ENCODE measurements at places on chromosomes 3 and 15. TPM values are rescaled to one million over a fixed set of nuclear protein-coding genes. Genes with fewer than 3 reads are reported as not detected.

- no peak for DNase-seq
These were observed 42.3 kb upstream of the TMEM87A start for GRCh38 chr15:42315521-42315920.

ABTB1 gene
- 10.1 TPM for total RNA-seq

IL12A gene
- total RNA-seq: 0.34 TPM

DNA sequence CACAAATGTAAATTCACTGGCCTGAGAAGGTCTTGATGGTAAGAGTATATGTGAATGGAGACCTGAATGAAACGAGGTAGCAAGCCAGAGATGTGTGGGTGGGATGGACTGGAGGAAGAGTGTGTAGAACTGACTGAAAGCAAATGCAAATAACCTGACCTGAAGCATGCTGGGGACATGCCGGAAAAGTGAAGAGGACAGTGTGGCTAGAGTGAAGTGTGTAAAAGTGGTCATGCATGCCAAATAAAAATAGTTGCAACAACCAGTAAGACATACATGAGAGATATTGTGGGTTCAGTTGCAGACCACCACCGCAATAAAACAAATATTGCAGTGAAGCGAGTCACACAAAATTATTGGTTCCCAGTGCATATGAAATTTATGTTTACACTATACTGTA is 82.3 kb downstream of the LPP start:
- no peak for DNase-seq

- no peak for DNase-seq
These were observed 337.8 kb upstream of the DNAJC19 start for GRCh38 chr3:181327349-181327748.

DNA sequence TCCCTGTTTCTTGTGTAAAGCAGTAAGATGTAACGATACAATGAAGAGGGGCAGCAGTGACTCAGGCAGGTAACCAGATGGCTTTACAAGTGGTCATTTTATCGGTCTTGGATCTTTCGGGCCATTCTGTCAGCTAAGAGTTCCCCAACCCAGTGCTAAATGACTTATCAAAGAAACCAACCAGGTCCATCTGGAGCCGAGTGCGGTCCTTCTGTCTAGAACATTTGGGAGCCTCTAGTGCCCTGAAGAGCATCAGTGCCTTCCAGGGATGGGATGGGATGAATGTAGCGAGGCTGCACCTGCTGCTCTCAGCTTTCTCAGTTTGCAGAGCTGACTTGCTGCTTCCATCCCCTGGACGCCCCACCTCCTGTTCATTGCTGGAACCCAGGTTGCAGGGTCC is 131.7 kb upstream of the AGBL1 start:
- DNase-seq: no peak

DNA sequence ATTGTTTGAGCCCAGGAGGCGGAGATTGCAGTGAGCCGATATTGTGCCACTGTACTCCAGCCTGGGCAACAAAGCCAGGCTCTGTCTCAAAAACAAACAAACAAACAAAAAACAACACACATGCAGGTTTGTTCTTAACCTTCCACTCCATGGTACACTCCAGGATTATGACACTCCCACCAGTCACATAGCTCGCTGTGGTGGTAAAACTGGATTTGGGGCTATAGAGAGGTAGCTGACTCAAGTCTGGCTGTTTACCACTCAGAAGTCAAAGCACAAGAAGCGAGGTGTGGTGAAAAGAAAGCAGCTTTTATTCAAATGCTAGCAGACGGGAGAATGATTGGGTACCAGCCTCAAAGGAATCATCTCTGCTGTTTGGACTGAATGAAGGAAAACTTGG is 49.0 kb upstream of the SIAH2 start:
- DNase-seq: no peak

GOLGA8S gene
- total RNA-seq: not detected

DNA sequence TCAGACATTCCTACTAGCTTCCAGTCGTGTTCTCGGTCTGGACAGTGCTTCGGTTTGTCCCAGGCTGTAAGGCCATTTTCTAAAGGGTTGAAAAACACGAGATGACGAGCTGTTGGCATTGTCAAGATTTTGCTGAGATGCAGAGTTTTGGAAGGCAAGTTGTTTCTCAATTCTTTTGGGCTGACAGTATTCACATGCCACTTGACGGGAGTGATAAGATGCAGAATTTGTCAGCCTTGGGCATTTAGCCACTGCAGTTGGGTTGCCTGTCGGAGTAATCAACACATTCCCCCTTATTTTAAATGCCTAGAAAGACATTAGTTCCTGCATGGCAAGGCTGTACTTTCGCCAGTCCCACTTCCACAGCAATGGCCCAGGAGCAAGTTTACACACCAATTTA is 245.2 kb downstream of the NR1D2 start:
- no peak for DNase-seq

ACKR4 gene
- 0.43 TPM for total RNA-seq

- no peak for DNase-seq
These were observed 184.6 kb downstream of the GOLGA6L6 start for GRCh38 chr15:20356911-20357480.

DNA sequence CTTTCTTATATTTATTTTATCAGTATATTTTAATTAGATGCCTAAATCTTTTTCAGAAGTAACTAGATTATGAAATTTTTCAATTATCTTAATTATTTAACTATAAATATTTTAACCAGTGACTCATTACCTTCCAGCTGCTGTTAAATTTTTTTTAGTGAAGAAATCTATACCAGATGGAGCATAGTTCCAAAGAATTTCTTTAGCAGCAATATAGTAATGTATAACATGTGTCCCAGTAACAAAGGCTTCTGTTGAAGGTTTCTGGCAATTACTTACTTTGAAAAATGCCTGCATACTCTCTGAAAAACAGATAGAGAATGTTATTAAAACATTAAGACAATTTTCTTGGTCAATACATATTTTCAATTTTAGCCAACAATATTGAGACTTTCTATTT is 45.1 kb upstream of the CP start:
- DNase-seq: no peak

GRCh38 chr3:43053291-43053690 is 52.6 kb downstream of the POMGNT2 start:
- DNase-seq: no peak

GRCh38 chr3:48507256-48508061 is 3.5 kb upstream of the SHISA5 start:
- DNase-seq: peak; percentile 81

- peak; percentile 72 for DNase-seq
These were observed 394.5 kb upstream of the DPPA4 start for GRCh38 chr3:109731639-109732473.

GRCh38 chr15:65926899-65927298 is 57.6 kb downstream of the RAB11A start:
- no peak for DNase-seq

DNA sequence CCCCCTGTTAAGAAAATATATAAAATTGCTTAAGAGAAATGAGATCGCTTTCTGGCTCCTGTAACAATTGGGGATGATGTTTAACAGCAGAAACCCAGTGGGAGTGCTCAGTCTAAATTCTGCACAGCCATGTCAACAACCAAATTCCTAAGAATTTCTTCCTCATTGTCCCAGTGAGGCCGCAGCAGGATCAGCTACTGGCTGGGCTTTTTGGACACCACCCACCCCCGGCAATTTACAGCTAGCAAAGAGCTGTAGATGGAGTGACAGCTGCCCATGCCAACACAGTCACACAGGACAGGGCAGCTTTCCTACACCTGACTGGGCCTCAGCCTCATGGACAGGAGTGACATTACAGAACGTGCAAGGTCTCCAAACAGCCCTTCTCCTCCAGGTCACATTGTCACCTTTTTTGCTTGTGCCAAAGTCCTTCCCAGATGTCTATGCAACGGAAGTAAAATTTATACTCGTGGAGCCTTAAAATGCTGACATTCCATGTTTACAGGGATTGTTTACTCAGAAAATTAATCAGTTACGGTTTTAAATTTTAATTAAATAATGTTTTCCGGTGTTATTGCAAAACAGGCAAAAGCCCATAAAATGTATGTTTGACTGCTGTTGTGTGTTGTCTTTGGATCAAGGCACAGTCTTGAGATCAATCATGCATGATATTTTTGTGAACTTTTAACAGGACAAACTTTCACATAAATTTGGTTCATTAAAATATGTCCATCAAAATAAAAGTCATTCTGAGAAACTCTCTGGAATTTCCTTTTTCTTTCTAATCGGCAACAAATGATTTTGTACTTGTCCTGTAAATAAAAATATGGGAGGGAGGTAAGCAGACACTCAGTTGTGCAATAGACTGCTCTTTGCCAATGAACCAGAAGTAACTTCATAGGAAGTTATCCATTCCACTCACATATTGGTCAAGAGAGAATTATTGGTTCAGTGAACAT is 943.2 kb downstream of the MCTP2 start:
- DNase-seq: no peak

DNA sequence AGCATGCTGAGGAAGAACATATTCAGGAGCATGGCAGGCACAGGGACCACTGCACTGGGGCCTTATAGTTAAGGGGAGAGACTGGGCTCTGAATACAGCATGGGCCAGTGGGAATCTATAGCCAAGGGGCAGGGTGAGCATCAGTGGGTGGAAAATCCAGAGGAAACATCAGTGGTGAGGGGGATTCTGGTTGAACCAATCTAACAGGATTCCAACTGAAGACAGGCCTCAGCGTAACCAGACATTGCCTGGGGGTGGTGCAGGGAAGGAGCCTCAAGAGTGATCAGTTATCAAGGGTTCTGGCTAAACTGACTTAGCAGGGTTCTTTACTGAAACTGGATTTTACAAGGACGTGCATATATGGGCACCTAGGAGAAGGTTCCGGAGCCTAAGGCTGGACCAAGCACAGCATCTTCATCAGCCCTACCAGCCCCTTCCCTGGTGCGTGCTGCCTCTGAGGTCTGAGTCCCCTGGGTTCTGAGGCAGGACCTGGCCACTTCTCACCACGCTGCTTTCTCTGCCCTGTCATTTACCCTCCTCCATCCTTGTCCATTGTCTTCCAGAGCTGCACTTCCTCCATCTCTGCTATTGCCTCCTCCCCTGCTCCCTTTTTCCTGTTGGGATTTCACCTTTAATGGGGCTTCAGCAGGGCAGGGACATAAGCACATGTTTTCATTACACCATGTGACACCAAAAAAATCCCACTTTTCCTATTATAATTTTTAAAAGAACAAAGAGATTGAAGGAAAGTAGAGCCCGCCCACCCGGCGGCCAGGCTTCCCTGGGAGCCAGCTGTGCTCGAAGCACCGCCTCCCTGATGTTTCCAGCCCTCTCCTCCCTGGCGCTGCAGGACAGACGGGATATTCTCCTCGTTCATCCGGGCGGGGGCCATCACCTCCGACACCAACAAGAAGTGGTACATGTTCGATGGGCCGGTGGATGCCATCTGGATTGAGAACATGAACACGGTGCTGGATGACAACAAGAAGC is 52.1 kb downstream of the DNAH1 start:
- no peak for DNase-seq

Data from HT-29 (cell line).